ENCODE measurements at places on chromosomes 11 and 22.

DNA sequence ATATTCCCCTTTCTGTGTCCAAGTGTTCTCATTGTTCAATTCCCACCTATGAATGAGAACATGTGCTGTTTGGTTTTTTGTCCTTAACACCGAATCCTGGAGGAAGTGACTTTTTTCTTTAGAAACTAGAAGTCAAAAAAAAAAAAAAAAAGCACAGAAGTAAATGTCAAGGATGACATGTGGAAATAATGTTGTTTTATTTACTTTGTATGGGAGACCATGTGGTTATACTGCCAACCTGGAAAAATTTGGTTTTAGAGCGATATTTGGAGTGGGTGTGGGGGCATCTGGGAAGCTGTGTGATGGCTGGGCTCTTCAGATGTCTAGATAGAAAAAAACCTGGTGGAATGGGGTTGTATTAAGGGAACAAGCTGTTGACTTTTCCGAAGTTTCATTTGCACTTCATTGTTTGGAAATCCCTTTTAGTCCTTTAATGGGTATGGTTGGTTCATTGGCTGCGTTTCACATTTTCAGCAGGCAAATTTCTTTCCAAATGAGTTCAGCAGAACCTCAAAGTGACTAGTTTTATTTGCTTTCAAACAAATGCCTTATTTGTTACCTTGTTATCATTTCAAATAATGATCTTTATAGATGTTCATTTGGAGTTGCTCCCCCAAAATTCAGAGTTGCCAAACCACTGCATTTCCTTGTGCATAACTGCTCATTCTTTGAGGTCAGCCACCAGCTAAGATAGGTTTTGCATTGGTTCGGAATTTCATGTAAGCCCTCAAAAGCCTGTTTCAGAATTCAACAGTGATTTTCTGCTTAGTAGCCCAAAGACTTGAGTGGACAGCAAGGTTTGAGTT is 508.2 kb downstream of the METTL15 start:
- no peak for DNase-seq

- no peak for DNase-seq
Measured at GRCh38 chr11:36162006-36162882, 127.0 kb downstream of the COMMD9 start.

- no peak for DNase-seq
Measured at GRCh38 chr11:86741839-86742805, 58.2 kb upstream of the PRSS23 start.

GRCh38 chr11:78230161-78230877 is 41.6 kb downstream of the USP35 start:
- DNase-seq, result no peak

DNA sequence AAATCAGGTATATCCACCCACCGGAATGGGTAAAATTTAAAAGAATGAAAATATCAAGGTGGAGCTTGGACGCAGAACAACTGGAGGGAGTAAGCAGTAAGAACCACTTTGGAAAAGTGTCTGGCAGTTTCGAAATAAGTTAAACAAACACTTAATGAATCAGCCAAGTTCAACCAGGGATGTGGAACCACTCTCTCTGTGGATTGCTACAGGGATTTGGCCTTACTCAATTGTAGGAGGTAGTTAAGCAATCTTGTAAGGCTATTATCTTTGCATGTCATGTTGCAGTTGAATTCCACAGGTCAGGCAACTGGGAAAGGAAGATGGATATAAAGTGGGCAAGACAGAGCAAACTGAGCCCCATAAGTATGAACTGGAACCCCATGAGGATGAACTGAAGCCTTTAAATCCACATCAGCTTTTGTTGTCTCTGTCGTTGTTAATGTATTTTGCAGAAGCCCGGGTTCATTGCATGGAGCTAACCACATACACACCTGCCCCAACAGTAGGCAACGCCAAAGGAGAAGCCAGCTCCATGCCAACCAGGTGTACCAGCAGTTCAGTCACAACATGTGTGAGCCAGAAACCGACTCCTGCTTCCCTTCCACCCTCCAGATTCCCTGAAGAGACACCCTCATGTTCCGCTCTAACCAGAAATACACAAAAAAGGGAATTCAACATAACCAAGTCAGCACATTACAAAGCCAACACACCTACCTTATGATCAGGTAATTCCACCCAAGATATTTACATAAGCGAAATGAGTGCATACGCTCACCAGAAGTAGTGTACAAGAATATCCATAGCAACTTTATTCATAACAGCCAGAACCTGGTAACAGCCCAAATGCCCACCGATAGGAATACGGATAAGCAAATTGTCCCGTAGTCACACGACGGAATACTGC is 8.0 kb upstream of the SLC43A3 start:
- no peak for DNase-seq
